Ureter (tissue), 1 donor: ENCODE measurements at places on chromosomes 5 and 9. TPM values are rescaled to one million over a fixed set of nuclear protein-coding genes. Genes with fewer than 3 reads are reported as not detected.

DNA sequence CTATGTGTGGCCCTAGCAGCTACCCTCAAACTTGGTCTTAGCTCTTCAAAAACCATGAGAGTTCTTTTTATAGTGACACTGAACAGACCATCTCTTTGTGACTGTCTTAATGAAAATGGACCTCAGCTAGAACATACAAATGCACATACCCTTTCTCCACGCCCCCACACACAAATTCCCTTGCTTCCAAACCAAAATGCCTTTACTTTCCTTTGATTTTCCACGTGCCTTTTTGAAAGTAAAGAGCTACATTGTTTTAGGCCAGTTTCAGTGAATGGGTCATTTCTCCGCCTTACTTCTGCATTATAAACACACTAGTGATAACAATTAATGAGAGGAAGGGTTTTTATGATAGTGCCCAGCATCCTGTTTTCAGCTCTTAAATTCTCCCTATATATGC, 105.8 kb upstream of the EFNA5 start:
- DNase-seq = no peak

DCTN4 gene
- total RNA-seq = 93.0 TPM

DNA sequence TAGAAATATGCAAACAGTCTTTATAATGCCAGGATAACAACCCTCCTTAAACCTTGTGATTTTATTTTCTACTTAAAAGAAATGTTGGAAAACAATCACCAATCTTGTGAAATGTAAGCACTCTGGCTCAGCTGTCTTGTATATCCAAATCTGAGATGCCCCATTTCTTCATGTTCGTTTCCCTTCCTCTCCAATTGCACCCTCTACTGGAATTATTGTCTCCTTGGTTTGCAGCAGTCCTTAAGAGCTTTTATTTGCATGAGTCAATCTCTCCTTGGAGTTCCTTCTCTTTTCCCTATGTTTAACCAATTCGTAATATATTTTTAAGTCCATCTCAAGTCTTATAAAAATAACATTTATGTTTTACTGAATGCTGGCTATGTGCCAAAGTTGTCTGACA, 362.0 kb upstream of the CDH10 start:
- no peak for DNase-seq

GRCh38 chr9:136147890-136148714, 29.4 kb upstream of the TMEM250 start:
- DNase-seq = no peak

DNA sequence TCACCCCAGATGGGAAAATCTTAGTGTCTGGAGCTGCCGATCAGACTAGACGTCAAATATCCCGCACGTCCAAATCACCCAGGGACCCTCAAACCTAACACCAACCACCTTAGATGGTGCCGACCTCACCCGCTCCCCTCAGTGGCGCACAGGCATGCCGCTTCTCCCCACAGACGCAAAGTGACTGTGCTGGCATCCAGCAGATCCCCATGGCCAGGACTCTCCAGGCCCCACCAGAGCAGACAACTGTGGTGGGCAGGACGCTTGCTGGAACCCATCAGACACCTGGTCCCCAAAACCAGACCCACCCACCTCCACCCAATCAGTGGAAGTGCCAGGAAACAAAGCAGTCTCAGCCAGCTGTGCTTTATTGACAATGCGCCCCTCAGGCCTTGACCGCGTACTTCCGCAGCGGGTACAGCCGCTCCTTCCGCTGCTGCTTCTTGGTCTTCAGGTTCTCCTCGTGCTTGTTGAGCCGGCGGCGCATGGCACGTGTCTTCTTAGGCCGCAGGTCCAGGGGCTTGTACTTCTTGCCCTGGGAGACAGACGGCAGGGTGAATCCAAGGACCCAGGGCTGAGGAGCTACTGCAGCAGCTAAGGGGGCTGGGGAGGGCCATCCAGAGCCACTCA, 4.1 kb downstream of the RPL35 start:
- DNase-seq = no peak

TGFBI gene
- 147 TPM for total RNA-seq

DNA sequence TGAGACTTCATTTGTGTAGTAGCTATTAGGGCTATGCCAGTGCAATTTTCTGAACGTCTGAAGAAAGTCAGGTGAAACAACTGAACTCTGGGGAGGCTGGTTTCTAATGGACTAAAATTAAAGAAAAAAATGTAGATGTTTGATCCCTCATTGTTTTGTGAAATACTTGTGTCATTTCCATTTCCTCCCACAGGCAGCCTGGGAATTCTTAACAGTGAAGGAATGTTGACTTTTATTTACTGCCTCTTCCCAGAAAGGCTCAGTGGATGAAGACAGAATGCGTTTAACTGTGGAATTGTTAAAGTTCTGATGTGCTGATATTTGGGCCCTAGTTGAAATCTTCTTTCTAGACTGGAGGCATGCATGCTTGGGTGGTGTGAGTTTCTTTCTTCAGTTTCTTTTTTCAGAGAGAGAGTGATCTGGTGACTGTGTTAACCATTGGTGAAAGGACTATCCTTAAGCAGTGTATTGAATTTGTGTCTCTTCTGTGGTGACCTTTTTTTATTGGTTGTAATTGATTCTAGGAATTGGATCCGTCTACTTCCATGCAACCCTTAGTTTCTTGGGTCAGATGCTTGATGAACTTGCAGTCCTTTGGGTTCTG, 15.5 kb downstream of the ACER2 start:
- no peak for DNase-seq

HAND1 gene
- total RNA-seq = not detected

LCN9 gene
- not detected for total RNA-seq
